ENCODE measurements at places on chromosomes 1 and 21.

DNA sequence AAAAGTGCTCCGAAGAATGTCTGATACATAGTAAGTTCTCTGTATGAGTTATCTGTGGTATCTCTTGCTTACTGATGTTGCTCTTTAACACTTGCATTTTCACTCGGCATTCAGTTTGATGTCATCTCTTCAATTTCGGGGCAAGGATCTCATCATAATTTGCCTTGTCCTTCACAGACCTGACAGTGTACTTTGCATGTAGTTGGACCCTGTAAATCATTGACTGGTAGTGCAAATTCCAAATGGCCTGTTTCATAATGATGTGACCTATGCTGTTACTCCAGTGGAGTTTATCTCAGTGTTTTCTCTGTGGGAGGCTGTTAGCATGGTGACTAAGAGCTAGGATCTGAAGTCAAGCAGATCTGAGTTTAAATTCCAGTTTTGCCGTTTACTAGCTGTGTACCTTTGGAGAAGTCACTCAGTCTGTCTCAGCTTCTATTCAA, 34.2 kb upstream of the ABCD3 start:
- DNase-seq: no peak

- DNase-seq: no peak
Observed at GRCh38 chr1:232499188-232499587, 130.7 kb downstream of the SIPA1L2 start.

GRCh38 chr21:14259747-14260146, 43.8 kb downstream of the RBM11 start:
- peak; percentile 50 for DNase-seq

DNA sequence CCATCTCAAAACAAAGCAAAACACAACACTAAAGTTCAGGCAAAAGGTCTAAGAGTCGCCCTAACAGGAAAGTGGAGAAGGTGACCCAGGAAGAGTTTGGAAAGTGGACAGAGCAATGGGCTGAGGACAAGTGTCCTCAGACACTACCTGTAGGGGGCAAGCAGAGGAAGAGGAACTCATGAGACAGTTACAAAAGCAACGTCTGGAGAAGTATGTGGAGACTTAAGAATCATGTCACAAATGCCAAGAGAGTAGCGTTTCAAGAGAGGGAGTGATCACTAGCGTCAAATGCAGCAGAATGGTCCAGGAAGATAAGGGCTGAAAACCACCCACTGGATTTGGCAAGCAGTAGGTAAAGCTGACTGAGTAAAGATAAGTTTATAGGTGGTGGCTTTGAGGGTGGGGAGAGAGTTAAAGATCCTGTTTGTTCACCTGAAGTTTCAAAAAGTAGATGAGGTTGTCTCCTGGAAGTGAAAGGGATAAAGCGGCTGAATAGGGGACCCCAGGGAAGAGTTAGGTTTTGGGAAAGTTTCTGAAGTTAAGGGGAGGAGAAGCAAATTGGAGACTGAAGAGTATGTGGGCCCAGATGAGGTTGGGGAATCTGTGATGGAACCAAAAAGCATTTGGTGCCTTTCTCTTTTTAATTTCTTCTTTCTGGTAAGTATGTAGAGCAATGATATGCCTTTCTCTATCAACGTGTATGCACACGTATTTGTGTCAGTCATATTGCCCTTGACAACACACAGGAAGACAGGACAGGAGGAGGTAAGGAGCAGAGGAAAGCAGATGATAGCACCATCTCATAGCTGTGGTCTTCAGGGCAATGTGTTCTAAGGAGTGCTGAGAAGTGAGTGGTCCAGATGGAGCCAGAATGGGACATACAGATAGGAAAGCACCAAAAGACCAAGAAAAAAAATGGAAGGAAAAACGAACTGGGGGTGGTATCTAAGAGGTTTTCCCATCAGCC, 3.1 kb downstream of the BSDC1 start:
- DNase-seq: no peak

DNA sequence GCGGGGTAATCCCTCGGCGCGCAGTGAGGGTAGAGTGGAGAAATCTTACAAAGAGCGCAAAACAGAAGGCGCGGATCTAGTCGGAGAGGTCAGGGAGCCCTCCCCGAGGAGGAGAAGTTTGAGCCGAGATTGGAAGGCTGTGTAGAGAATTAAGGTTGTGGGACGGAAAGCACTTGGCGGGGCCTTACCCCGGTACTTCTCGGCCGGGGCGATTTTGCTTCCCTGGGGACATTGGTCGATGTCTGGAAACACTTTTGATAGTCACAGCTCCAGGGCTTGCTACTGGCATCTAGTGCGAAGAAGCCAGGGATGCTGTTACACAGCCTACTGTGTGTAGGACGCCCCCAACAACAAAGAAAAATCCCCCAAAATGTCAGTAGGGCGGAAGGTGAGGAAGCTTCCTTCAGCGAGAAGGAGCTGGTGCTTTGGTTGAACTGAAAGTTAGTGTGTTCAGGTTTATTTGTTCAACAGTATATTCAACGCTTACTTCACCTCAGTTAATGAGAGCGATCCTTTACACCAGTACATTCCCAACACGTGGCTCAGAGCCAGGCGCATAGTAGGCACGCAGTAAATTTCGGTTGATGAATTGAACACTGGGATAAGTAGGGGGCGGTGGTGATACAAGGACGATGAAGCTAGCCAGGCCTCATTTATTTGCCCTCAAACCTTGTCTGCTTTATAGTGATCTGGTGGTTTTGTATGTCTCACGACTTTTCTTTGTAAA, 807 bp downstream of the CEP85 start:
- DNase-seq: no peak

- DNase-seq: no peak
Observed at GRCh38 chr1:180567654-180568053, 8.9 kb downstream of the OVAAL start.

- DNase-seq: no peak
Observed at GRCh38 chr1:232547938-232548484, 81.9 kb downstream of the SIPA1L2 start.

DNA sequence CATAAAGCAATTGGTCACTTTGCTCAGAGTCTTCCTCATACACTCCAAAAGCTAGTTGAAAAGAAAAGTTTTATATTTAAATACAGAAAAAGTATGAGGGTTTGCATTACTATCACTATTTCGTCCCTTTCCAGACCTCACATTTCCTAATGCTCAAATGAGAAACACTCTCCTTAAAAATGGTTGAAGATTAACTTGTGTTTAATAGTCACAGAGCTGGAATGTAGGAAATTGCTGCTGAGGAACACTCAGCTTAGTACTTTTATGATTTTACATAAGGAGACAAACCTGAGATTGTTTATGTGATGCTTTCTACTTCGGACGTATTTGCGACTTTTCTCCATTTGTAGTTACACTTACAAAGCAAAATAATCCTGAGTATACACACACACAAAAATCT, 39.8 kb downstream of the MYSM1 start:
- DNase-seq: no peak

GRCh38 chr1:204983136-204983535, 59.9 kb upstream of the CNTN2 start:
- DNase-seq: no peak

- DNase-seq: no peak
Observed at GRCh38 chr1:153571706-153572105, 6.1 kb upstream of the S100A2 start.

DNA sequence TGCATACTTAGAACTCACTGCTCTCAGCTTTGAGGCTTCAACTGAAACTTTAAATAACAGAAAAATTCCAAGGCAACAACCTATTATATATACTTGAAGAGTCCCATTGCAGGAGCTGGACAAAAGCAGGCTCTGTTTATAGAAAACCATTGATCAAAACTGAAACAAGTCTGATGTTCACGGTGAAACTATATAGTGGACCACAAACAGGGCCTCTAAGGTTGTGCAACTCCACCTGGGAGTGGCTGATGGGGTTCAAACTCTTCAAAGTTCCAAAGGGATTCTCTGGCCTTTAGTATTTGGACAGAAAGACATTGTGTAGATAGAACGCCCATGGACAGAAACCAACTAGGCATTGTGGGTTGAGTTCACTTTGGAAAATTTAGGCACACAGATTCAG, 140.3 kb downstream of the ZC3H11B start:
- no peak for DNase-seq

GRCh38 chr21:31616216-31616615, 43.3 kb upstream of the SOD1 start:
- no peak for DNase-seq

DNA sequence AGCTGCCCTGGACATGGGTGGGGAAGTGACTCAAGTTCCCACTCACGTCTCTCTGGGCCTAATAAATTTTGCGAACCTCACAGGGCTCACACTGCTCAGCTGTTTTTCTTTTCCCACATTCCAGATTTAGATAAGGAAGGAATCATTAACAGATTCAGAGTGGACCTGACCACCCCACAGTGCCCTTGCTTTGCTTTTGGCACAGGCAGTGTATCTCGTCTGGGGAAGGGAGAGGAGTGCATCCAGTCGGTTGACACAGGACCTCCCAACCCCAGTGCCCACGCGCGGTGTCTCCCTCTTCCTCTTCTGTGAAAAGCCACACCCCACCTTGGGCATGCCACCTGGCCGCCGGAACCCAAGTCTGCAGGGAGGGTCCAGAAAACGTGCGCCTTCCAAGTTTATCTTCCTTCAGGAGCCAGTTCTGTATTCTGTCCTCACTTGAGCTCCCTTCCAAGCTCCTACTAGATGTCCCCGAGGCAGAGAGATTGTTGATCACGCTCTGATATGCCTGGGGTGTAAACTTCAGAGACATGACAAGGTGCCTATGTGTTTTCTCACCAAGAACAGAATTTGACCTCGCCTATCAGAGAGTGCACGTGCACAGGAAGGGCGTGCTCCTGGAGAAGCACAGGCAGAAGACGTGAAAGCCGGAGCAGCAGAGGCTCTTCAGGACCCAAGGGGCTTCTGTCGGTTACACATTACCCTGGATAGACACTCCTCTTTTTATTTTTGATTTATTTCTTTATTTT, 9.5 kb upstream of the SLC2A5 start:
- peak; percentile 37 for DNase-seq

DNA sequence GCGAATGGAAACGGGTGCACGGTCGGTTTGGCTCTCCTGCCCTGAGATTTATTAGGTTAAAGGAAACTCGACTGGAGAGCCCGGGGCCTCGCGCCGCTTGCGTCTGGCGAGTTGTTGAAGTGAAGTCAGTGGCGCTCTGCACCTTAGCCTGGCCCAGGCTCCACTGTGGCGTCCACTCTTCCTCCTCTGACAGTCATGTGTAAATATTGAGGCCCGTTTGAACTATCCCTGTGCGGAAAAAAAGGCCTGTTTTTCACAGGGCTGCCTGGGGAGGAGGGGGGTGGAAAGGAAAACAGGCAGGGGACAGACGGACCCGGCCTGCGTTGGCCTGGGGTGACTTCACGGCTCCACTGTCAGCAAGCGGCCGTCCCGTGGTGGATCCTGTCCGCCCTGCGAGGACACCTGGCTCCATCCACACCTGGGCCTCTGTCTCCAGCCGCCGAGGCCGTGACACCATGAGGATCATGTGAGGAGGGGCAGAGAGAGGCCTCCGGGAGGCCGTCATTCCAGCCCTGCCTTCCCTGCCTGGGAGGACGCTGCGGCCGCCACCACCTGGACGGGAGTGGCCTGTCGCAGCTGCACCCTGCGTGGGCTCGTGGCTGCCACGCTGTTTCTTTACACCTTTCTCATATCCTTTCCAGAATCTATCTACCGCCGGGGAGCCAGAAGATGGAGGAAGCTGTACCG, 59.8 kb downstream of the FAAP20 start:
- DNase-seq: no peak
